IPS-NIHi11 (cell line): ENCODE measurements at places on chromosomes 16 and 17.

DNA sequence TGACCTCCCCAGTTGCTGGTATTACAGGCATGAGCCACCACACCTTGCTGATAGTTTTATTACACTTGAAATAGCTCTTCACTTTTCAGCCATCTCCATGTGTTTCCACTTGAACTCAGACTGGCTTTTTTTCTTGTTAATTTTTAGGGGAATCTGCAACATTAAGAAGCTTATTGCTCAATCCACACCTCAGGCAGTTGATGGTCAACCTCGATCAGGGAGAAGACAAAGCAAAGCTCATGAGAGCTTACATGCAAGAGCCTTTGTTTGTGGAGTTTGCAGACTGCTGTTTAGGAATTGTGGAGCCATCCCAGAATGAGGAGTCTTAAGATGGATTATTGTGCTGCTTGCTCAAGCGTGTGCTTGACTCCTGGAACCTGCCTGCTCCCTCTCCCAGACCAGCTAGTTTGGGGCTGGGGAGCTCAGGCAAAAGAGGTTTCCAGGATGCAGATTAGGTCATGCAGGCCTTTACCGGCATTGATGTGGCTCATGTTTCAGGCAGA is 8.6 kb downstream of the ZNHIT3 start:
- no peak for DNase-seq

DNA sequence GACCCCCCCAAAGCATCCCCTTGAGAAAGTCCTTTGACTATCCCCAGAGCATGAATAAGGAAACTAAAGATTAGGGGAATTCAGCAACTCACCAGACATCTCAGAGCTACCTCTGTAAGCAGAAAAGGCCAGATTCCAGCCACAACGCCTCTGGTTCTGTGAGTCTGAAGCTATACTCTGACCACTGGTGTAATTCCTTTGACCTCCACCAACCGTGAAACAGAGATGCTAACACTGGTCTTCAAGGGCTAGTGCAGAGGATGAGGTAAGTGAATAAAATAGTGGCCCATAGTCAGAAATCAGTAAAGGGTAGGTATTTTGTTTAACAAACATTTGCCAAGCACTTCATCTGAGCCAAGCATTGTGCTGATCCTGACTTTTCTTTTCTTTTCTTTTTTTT is 353.4 kb downstream of the NPIPA8 start:
- no peak for DNase-seq

GRCh38 chr16:1133810-1134520 is 18.9 kb upstream of the CACNA1H start:
- DNase-seq, result no peak

DNA sequence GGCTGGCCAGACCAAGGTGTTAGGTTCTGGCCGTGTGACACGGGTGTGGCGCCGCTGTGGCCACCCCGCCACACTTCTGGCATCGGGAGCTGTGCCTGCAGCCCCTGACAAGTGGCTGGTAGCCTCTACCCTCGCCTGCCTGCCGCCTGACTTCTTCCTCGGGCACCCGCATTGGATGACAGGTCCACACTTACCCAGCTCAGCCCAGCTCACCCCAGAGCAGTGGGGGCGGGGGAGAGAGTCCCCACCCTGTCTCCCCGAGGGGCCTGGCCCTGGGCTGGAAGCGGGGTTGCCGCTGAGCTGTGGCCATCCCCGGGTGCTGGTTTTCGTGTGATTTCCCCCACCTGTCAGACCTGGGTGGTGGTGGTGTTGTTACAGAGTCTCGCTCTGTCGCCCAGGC is 53.9 kb upstream of the ACSF3 start:
- no peak for DNase-seq

DNA sequence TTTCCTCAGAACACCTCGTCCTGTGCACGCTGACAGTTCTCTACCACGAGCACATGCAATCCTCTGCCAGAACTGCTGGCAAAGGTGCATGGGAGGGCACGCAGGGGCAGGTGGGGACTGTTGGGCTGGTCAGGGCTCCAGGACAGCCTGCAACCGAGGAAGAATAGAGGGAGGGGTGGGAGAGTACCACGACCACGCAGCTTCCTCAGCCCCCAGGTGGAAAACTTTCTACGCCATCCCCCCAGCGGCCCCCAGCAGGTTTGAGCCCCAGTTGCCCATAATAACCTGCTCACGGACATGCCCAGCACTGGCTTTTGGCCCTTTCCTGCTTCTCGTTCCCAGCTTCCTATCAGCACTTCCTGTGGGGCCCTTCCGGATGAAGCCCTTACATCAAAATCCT is 199.3 kb downstream of the C16orf95 start:
- no peak for DNase-seq

GRCh38 chr17:30782206-30782605 is 42.3 kb downstream of the CRLF3 start:
- DNase-seq, result no peak

DNA sequence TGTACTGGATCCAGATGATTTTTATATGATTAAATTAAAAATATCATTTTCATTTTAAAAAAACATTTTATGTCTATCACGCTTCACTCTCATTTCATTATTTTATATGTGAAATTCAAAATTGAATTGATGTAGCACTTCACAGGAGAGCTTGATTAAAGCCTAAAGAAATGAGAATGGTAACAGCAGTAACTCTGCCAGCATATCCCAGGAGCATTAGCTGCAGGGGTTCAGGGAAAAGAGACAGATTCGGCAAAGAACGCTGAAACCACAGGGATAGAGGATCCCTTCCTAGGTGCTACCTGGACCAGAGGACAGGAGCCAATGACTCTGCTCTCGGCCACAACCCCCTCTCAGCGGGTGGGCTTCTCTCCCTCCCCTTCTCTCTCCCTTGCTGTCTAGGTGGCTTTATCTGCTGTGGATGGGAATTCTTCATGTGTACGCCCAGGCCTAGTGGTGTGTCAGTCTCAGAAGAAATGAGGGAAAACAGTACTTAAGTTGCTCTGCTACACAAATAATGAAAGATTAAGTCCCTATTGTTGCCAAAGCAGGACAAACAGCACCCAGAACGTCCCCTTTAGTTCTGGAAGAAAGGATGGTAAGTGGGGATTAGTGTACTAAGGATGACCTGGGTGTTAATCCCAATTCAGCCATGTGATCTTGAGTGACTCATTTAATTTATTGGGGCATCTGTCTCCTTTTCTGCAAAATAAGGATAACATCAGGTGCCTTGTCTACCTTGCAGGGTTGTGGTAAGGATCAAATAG is 123.3 kb downstream of the CDK5R1 start:
- peak; percentile 33 for DNase-seq

DNA sequence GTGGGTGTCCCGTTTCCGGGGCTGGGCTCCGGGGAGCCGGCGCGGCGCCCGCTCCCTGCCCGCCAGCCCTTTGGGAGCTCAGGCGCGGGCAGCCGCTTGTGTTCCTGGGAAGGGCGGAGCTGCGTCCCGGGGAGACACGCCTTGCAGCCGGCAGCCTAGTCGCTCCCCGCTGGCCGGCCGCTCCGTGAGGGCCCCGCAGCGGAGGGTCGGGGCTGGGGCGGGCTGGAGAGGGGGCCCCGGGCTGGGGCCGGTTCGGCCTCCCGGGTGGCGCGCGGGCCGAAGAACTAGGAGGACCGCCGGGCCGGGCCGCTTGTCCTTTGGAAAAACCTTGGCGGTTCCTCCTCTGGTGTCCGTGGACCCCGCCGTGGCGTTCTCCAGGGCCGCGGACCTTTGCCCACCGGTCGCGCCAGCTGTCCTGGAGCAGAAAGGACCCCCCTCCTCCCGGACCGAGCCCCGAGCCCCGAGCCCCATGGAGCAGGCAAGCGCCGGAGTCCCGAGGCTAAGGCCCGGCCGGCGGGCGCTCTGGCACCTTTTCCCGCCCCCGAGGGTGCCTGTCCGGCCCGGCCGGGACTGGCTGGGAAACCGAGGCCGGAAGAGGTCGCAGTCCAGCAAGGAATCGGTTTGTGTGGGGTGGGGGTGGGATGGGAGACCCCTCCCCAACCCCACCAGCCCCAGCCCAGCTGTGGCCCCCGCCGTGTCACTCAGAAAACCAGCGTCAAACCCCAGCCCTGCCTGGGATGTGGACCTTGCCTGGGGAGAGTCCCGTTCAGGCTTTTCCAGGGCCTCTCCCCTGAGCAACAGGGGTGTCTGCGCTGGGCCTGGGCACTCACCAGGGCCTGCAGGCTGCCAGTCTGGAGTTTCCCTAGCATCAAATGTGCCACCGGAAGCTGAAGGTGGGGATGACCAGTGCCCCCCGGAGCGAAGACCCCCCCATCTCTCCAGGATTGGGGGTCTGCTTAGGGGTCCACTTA is 6.8 kb upstream of the TBC1D3B start:
- DNase-seq, result peak; percentile 96

DNA sequence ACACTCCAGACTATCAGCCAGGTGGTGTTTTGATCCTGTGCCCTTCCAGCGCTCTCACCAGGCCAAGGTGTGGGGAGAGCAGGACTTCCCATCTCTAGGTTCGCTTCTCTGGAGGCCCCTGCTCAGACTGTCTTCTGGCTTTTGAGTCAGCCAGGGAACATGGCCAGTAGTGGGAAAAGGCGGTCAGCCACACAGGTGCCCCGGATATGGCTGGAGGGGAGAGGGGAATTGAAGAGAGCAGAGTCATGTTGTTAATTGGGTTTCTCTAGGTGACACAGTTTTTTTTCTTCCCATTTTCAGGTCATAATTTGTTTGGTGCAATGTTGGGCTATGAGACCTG is 1.5 kb downstream of the MINK1 start:
- no peak for DNase-seq

DNA sequence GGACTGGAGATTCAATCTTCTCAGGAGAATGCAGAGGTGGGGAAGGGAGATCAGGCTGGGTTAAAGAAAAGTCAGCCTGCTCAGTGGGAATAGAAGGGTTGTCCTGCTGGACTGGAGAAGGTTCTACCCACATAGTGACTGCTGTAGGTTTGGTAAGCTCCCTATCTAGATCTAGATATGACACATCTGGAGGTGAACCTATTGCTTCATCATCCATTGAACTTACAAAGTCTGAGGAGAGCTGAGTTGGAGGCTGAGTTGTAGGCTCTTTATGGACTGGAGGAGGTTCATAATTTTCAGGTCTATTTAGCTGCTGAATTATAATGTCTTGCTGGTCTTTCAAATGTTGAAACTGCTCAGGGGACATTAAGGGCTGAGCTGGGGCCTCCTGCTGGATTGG is 46.0 kb upstream of the NF1 start:
- DNase-seq, result no peak

GRCh38 chr16:65120831-65121721 is 787 bp downstream of the CDH11 start:
- peak; percentile 17 for DNase-seq

DNA sequence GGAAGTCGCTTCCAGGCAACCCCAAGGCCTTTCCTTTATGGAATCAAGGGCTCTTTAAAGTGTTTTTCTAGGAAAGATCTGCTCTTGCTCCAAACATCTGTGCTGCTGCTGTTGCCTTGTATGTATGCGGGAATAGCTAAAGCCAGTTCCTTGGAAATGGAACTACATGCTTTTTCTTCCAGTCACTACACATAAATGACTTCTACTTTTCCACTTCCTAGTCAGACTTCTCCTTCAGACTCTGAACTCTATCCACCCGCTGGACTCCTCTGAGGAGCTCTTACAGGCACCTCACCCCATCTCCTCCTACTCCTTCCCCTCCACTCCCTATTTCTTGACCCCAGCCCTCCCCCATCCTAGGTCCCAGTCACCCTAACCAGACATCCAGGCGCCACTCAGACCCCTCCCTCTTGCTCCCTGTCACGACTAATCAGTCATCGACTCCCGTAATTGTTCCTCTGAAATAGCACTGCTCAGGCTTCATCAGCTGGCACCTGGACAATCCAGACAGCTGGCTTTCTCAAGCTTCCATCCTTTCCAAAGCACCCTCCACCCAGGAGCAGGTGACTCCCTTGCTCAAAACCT is 15.0 kb upstream of the PEMT start:
- DNase-seq, result no peak

GRCh38 chr16:87723226-87723623 is 42.6 kb downstream of the KLHDC4 start:
- DNase-seq, result peak; percentile 72

DNA sequence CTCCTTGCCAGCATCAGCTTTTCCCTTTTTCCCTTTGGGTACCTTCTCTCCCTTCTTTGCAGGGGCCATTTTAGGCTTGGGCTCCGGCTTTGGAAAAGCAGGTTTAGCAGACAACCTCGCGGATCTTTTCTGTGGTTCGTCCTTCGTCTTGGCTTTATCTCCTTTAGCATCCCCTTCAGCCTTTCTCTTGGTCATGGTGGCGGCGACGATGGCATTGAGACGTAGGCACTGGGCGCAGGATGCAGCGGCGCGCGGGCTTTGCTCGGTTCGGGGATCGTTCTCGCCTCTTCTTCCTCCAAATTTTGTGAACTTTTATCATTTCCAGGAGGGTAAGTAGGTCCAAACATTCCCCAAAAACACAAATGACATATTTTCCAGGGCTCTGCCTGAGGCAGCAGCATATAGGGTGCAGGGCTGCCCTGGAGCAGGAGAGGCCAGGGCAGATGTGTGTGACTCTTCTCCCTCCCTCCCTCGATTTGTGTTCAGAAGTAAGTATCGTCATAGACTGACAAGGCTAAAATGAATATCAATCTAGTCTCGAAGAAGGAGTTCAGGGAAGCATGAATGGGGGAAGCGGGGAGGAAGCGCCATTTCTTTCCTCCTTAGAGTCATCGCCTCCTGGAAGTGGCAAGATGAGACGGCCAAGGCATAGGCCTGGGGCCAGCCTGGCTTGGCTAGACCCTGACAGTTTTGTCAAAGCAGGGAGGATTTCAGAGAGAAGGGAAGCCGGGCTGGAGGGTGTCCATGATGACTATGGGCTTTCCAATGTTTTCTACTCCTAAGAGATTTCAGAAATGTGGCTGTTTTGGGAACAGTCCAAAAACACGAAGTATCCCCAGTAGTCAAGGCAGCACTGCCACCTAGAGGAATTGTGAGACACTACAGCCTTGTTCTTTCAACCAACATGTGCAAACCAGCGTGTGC is 13.2 kb downstream of the CHCT1 start:
- peak; percentile 81 for DNase-seq

- DNase-seq, result no peak
Observed at GRCh38 chr16:85878875-85879274, 20.1 kb upstream of the IRF8 start.

- no peak for DNase-seq
Observed at GRCh38 chr16:56227936-56228335, 36.6 kb downstream of the GNAO1 start.

- DNase-seq, result no peak
Observed at GRCh38 chr17:29126268-29126930, 53.8 kb downstream of the MYO18A start.

GRCh38 chr17:74963656-74964055 is 8.9 kb downstream of the HID1 start:
- DNase-seq, result no peak

- no peak for DNase-seq
Observed at GRCh38 chr16:27333549-27333948, 19.8 kb downstream of the IL4R start.
